ENCODE measurements at places on chromosomes 1 and 21.

GRCh38 chr1:26028490-26028980 lies 7.0 kb downstream of the EXTL1 start:
- DNase-seq: no peak

- peak; percentile 41 for DNase-seq
Observed at GRCh38 chr1:29639741-29640427, 403.6 kb downstream of the PTPRU start.

- no peak for DNase-seq
Observed at GRCh38 chr1:39907528-39908453, 6.1 kb upstream of the MYCL start.

DNA sequence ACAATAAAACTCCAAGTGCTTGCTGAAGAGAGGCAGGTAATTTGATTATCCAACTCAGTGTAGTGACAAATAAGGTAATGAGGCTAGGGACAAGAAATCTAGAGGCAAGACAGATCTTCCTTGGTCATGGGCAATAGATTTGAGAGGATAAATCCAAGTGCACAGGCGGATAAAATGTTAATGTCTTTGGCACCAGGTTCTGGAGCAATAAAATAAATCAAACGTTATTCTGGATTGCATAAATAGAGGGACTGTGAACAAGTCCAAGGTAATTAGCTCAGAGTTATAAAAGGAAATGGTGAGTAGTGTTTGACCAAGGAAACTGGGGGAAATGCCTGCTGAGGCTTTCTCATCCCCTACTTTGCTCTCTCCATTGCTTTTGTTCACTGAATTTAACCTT lies 329.3 kb upstream of the PROX1 start:
- no peak for DNase-seq

DNA sequence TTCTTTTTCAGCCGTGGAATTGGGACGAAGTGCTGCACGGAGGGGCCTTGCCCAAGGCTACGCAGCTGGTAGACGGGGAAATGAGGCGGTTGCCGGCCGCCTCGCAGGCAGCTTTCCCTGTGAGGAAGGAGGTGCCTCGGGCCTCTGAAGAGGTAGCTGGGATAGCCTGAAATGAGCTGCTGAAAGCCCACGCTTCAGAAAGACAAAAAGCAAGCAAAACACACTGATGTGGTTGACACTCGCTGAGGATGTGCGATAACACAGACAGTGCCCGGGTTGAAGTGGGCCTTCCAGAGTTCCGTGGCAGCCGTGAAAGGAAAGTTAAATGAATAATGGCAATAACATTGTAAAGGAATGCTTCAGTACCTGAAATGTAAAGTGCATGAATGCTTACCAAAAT lies 47.2 kb downstream of the S1PR1 start:
- no peak for DNase-seq

DNA sequence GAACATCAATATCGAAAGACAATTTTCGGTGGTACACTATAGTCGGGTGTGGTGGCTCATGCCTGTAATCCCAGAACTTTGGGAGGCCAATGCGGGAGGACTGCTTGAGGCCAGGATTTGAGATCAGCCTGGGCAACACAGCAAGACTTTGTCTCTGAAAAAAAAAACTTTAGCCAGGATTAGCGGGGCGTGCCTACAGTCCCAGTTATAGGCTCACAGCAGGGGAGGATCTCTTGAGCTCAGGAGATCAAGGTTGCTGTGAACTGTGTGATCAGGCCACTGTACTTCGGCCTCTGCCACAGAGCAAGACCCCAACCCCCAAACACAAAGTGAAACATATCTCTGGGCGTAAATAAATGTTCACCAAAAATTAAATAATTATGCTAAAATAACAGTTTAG lies 1.6 kb downstream of the TADA1 start:
- no peak for DNase-seq
